ENCODE measurements at places on chromosomes 4 and X.
A peak's percentile ranks its signal among the peaks of the same experiment; 100 is the strongest.

GRCh38 chr4:57148177-57148576, 38.0 kb upstream of the IGFBP7 start:
- no peak for DNase-seq

DNA sequence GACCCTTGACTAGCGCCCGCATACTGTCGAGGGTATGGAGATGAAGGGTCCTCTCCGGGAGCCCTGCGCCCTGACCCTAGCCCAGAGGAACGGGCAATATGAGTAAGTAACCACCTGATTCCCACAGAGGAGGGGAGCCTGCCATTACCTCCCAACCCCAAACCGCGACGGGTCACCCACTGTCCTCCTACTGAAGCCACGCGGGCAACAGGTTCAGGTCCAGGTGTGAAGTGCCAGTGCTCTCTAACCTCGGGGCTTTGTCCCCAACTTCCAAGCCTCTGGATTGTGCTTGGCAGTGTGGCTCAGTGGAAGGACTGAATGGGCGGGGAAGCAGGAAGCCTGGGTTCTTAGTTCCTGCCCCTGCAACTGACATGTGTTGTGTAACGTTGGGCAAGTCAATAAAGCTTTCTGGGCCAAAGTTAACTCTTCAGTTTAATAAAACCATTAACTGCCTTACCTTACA, 694 bp downstream of the OCRL start:
- no peak for DNase-seq

DNA sequence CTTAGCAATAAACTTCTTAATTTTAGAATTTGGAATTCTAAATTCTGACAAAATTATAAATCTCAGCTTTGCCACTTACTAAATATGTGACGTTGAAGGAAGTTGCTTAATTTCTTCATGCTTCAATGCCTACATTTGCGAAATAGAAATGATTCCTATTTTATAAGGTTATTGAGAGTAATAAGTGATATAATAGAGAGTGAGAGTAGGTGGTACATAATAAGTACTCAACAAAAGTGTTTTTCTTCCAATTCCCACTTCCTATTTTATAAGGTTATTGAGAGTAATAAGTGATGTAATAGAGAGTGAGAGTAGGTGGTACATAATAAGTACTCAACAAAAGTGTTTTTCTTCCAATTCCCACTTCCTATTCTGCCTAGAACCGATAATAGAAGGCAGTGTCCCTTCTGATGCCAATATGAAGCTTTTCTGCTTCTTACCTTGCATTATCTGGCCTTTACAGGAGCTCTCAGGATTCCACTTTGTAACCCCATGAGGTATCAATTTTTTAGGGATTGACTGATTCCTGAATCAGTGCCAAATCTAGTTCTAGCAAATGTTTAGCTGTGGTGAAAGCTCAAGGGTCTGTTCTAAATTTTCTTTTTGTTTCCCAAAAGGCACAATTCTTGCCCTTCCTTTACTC, 31.4 kb downstream of the VSIG4 start:
- DNase-seq = no peak

GRCh38 chr4:127629371-127629770, 3.4 kb upstream of the INTU start:
- DNase-seq = no peak

GRCh38 chr4:74814052-74814451, 19.7 kb upstream of the BTC start:
- no peak for DNase-seq

DNA sequence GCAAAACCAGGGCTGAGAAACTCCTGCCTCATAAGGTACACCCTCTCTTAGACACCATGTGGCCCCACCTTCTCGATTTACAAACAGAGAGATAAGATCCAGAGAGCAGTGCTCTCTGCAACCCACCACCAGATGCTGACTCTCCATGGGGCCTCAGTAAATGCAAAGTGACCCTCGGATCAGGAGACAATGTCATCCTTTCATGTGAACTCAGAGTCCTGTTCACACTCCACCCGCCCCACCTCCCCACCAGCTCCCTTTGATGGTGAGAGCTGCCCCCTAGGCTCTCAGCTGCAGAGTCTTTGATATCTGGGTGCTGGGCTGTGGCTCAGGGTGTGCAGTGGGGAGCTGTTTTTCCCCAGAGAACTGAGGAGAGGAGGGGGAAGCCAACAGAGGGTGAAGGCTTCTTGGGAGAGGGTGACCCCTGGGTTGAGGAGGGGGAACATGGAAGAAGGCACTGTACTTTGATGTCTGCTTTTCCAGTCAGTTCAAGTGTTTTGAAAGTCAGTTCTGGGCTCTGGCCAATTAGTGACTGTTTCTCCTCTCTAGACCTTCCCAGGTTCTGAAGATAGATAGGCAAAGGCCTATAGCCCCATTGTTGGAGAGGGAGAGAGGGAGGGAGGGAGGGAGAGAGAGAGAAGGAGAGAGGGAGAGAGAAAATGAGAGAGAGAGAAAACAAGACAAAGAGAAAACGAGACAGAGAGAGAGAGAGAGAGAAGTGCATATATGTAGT, 88.2 kb downstream of the SCD5 start:
- DNase-seq = no peak

DNA sequence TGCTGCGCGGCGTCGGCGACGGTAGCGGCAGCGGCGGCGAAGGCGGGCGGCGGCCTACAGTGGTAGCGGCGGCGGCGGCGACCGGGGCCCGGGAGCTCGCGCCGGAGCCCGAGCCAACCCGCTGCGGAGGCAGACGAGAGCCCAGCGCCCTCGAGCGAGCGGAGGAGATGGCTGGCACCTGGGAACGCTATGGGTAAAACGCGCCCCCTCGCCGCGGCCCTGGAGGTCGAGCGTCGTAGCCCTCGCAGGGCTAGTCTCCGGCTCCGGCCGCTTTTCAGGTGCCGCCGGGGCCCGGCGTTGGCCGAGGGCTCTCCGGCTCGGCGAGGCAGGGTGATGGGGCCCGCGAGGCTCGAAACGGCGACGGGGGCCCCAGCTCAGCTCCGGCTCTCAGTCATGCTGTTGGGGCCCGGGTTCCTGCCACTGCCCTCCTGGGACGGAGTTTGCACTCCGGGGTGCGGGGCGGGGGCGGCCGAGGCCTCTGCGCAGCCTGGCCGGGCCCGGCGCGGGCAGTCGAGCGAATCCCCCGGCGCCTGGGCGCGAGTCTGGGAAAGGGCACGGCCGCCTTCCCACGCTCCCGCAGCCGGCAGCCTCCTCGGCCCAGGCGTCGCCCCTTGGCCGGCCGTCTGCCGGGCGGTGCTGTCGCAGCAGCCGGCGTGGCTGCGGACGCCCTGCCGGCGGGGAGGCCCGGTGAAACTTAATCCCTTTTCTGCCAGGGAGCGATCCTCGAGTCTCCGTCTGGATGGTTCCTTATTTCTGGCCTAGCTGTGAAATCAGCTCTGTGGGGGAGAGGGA, 768 bp downstream of the MID2 start:
- peak; percentile 14 for DNase-seq

- DNase-seq = no peak
Observed at GRCh38 chr4:143356493-143356892, 19.8 kb downstream of the GAB1 start.

- no peak for DNase-seq
Observed at GRCh38 chrX:46180258-46180687, 364.9 kb downstream of the ZNF674 start.

- DNase-seq = no peak
Observed at GRCh38 chr4:8508740-8509139, 68.2 kb downstream of the TRMT44 start.

GRCh38 chrX:21970326-21970725, 29.8 kb downstream of the SMS start:
- DNase-seq = no peak

DNA sequence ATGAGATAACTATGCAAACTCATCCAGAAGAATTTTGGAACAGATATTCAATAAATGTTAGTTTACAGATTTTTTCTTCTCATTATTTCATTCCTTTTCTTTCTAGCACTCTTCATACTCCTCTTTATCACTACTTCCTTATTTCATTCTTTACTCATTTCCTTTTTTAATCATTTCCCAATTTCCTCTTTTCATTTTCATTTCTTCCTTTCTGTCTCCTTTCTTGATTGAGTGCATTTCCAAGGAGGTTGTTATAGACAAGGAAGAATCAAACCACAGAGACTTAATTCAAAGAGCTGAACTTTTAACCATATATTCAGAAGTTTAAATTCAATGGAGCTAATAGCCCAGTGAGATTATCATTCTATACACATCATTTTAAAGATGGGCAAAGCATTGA, 600.7 kb downstream of the ARAP2 start:
- no peak for DNase-seq

DNA sequence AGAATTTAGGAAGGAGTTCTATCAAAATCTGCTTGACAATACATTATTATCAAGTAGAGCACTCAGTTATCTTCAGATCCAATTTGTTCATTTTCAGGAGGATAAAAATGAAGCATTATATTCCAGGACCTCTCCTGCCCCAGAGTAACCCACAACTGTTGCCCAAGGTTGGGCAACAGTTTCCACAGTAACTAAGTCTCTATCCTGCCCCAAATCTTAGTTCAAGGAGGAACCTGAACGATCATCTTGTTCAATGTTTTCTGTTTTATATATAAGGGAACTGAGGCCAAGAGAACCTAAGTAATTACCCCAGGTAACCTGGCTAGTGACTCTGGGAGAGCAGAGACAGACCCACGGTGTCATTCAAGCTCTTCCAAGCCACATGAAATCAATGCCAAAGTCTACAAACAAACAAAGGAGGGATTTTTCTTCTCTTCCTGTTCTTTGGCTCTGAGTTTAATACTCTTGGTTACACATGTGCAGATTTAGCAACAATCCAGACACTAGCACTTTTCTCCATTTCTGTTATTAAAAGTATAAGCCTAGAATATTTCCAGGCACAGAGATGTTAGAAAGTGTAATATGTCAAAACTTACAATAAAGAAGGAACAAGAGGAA, 105.6 kb downstream of the C4orf51 start:
- DNase-seq = no peak

DNA sequence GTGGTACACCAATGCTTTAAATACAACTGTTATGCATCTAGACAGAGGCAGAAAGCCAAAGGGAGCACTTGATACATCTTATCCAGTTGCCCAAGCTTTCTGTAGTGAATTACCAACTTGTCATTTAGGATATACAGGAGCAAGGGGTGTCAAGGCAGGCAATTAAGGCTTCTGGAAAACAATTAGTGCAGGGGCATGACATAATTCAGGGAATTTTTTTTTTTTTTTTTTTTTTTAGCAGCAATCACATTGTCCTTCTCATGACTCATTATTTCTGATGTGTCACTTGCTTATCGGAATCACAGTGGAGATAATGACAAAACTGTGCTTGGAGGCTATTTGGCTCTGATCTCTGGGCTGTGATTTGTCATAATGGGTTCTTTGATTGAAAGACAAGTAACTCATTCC, 259.5 kb downstream of the ARHGAP24 start:
- DNase-seq = no peak

GRCh38 chrX:118861338-118861737, 37.7 kb downstream of the ZCCHC12 start:
- DNase-seq = no peak

GRCh38 chr4:102694791-102695190, 66.0 kb downstream of the MANBA start:
- DNase-seq = no peak

DNA sequence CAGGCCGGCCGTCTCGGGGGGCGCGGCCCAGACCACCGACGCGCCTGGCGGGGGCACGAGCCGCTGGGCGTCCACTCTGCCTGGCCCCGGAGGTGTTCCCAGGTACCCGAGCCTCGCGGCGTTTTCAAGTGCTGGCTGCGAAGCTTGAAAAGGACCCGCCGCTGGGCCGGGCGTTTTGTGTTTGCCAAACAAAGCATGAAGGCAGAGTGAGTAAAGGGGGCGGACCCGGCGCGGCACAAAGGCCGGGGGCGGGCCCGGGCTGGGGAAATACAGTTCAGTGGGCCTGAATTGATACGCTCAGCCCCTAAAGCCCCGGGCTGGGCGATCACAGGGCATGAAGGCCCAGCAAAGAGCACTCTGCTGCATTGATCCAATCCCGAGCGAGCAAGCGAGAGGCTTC, 65.4 kb downstream of the SOX3 start:
- DNase-seq = no peak

DNA sequence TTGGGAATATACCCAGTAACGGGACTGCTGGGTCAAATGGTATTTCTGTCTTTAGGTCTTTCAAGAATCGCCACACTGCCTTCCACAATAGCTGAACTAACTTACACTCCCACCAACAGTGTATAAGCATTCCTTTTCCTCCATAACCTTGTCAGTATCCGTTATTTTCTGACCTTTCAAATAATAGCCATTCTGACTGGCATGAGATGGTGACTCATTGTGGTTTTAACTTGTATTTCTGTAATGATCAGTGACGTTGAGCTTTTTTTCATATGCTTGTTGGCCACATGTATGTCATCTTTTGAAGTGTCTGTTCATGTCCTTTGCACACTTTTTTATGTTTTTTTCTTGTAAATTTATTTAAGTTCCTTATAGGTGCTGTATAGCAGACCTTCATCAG, 81.2 kb downstream of the ADAM29 start:
- no peak for DNase-seq

- no peak for DNase-seq
Observed at GRCh38 chrX:66833426-66833825, 194.5 kb upstream of the EDA2R start.

GRCh38 chr4:24322995-24323394, 261.4 kb downstream of the DHX15 start:
- no peak for DNase-seq

DNA sequence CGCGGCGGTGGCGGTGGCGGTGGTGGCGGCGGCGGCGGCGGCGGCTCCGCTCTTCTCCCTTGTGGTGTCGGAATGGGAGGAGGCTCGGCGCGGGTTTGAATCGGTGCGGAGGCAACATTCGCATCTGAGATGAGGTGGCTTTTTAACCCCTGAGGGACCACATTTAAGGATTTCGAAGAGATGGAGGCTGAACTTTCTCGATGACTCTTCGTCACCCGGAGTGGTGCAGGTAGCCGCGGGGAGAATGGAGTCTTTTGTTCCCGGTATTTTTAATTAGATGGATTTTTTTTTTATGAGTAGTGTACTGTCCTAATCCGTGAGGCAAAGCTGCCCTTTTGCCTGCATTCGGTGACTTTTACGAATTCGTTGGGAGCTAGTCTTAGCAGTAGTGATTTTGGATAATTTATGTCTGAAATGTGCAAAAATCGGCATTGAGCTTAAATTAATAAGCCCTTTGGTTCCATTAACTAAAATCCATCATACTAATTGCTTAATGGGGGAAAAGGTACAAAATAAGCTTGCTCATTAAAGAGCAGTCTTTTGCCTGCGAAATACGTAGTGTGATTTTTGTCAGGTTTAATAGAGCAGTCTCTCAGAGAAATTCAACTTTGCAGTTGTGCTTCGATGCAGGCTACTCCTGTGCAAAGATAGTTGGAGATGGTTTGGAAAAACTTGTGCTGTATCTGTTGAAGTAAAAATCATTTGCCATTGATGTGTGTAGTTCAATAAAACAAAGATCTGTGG, 206.2 kb downstream of the TENM3 start:
- DNase-seq = peak; percentile 21

- no peak for DNase-seq
Observed at GRCh38 chr4:100895556-100896197, 377.9 kb upstream of the EMCN start.

DNA sequence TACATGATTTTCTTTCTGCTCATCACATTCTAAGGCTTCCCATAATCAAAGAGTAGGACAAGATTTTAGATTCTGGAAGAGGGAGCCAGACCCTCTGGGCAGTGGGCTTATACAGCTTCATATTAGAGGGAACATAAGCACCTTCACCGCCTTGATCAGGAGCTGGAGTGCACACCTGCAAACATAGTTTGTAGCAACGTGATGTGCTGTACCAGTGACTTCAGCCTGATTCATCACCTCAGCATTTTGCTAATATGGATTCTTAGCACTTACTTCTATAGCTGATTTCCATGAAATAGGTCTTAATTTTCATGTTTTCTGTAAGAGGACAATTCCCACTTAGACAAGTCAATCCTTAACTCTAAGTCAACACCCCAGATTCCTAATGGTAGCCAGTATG, 36.7 kb downstream of the PCDH18 start:
- DNase-seq = no peak
